ENCODE measurements at places on chromosomes 4 and X.

DNA sequence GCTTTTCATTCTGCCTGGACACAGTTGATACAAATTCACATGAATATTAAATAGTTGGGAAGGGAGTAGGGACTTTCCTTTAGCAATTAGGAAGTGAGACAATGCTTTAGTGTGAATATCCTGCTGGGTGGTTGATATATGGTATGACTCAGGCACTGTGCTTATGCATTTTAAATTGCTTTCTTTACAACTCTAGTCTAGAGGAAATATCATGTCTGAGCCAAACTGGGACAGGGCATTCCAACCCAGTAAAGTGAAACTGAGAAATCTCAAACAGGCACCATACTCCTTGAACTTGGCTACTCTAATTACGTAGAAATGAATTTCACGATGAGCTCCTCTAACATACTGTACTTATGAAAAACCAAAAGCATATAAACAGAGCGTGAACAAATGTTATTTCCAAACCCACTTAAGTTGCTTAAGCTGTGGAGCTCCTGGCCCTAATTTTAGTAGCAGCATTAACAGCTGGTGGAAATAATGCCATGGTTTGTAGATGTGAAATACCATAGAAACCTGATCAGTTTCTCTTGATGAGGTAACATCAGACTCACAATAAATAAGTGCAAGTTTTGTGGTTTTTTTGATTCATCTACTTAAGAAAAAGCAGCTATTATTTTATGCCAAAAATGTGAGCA, 242.9 kb upstream of the GK2 start:
- no peak for DNase-seq

- no peak for DNase-seq
These were observed 44.3 kb downstream of the TASL start for GRCh38 chrX:30533266-30533665.

- no peak for DNase-seq
These were observed 6.5 kb downstream of the TRIM2 start for GRCh38 chr4:153210727-153211126.

DNA sequence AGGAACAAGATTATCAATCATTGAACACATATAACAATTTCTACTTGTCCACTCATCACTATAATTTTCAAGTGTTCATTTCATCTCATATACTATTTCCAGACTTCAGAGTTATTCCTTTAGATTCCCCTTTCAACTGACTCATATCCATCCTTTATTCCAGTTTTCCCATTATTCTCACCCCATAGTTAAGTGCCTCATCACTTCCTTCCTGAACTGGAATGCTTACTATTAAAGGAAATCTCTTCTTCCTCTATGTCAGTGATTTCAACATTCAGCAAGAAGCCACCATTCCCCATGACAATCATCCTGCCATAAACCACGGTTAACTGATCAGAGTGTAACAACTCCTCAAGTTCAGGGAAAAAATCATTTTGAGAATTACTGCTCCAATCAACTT, 198.9 kb downstream of the FBXO8 start:
- no peak for DNase-seq

DNA sequence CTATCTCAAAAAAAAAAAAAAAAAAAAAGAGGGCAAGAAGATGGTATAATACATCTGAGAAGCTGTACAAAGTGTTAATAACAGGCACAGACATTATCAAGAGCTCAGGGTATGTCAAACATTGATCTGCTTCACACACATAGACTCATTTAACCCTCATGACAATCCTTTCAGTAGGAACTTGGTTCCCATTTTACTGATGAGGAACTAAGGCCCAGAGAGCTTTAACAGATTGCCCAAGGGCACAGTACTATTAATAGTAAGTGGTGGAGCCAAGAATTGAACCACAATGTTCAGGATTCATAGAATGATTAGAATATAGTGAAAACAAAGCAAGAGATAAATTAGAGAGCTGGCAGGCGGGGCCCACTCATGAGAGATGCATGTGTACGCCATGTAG, 154.4 kb downstream of the EFHC2 start:
- no peak for DNase-seq

GRCh38 chr4:78119698-78120097, 62.6 kb downstream of the FRAS1 start:
- no peak for DNase-seq

GRCh38 chr4:151475035-151475714, 66.2 kb downstream of the FHIP1A start:
- no peak for DNase-seq

GRCh38 chr4:39446483-39446841, 12.3 kb downstream of the RPL9 start:
- DNase-seq = no peak

GRCh38 chrX:103615781-103616371, 8.1 kb downstream of the TCEAL3 start:
- DNase-seq = no peak

GRCh38 chrX:103554687-103555424, 30.5 kb upstream of the TCEAL4 start:
- peak; percentile 56 for DNase-seq

- no peak for DNase-seq
These were observed 16.7 kb upstream of the SOD3 start for GRCh38 chr4:24778464-24779225.

DNA sequence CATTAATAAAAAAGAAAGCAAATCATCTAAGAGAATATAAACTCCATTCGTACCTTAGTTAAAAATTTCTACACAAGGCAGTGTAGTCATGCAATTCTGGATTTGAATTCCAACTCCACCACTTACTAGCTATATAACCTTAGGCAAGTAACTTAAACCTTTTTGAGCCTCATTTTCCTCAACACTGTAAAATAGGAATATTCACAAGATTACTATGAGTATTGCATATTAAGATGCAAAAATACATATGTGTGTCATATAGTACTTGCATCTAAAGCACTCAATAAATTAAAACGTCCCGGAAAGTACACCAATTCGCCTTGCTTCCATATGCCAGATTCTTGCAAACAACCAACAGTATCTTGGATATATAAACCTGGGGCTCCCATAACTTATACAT, 42.0 kb downstream of the HNRNPD start:
- DNase-seq = no peak

DNA sequence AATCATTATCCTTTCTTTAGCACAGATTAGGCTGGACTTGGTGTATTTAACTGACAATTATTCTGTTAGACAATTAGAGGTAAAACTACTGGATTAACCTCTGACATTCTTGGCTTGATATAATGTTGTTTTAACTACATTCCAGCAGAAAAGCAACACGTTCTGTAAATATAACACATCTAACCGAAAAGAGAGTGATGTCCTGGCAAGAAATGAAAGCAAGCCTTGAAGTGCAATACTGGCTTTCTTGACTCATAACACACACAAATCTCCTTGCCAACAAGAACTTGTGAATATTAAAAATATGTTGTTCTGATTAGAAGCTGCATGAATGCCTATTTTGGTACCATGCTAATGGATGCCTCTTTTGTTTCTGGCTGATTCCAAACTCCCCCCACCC, 76.4 kb downstream of the EFHC2 start:
- no peak for DNase-seq

DNA sequence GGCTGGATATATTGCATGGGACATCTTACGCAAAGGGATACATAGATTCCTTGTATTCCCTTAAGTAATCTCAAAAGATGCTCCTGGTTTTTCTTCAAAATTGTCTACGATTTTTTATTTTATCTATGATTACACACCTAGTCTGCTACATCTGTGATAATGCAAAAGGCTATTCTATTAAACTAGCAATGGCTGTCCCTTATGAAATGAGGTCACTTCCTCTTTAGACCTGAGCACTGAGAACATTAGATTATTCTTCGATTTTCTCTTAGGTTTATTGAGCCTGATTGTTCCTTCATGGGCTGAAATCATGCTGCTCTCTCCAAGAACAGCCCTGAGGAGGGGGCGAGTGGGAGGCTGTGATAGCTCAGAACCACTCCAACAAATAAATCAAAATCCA, 126.8 kb upstream of the ENPP6 start:
- no peak for DNase-seq

- no peak for DNase-seq
These were observed 448.1 kb downstream of the ADGRL3 start for GRCh38 chr4:61648264-61648663.

- DNase-seq = no peak
These were observed 60.4 kb upstream of the ATXN3L start for GRCh38 chrX:13380211-13380610.

DNA sequence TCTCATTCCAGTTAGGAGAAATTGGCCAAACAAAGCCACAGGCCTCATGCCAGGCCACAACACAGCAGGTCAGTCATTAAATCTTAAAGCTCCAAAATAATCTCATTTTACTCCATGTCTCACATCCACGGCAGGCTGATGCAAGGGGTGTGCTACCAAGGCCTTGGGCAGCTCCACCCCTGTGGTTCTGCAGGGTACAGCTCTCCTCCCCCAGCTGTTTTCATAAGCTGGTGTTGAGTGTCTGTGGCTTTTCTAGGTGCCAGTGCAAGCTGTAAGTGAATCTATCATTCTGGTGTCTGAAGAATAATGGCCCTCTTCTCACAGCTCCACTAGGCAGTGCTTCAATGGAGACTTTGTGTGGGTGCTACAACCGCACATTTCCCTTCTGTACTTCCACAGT, 949.2 kb downstream of the TECRL start:
- no peak for DNase-seq

DNA sequence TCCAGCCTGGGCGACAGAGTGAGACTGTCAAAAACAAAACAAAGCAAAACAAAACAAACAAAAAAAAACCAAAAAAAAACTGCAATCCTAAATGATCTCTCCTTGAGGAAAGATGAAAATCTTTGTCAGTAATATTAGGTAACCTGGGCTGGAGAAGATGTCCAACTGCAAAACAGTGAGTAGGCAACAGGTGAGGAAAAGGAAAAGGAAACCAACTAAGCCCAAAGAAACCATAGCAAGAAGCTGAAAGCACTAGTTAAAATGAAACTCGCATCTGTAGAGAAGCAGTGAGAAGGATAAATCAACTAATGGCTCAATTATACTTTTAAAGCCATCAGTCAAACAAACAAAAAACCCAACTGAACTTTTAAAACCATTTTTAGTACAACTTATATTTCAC, 54.2 kb downstream of the ENOX2 start:
- no peak for DNase-seq

All from stimulated activated CD4-positive, alpha-beta T cell treated with anti-CD3 and anti-CD28 coated beads, TNF-alpha, amount 100 ng/mL, for 48 hours (primary cell).